ENCODE measurements at places on chromosomes 11 and 22.

GRCh38 chr11:11265994-11266606 lies 87.0 kb downstream of the CSNK2A3 start:
- peak; percentile 74 for DNase-seq

- no peak for DNase-seq
These were observed 25.4 kb upstream of the SMTN start for GRCh38 chr22:31055635-31056159.

- DNase-seq = no peak
These were observed 5.1 kb upstream of the SYCE3 start for GRCh38 chr22:50567721-50568252.

DNA sequence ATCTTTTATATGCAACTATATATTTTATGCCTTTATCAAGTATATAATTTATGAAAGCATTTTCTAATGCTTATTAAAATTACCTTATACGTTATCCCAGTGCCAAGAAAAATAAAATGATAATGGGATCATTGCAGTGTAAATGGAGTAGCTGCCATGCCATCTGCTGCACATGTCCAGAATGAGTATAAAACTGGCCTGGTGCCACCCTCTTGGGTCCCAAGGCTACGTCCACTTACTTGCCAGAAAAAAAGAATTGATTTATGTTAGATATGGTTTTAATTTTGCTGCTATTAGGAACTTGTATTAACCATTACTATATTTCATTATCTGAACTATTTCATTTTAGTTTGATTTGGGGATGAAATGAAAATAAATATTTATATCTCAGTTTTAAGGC lies 1127.1 kb upstream of the CNTN5 start:
- DNase-seq = no peak

DNA sequence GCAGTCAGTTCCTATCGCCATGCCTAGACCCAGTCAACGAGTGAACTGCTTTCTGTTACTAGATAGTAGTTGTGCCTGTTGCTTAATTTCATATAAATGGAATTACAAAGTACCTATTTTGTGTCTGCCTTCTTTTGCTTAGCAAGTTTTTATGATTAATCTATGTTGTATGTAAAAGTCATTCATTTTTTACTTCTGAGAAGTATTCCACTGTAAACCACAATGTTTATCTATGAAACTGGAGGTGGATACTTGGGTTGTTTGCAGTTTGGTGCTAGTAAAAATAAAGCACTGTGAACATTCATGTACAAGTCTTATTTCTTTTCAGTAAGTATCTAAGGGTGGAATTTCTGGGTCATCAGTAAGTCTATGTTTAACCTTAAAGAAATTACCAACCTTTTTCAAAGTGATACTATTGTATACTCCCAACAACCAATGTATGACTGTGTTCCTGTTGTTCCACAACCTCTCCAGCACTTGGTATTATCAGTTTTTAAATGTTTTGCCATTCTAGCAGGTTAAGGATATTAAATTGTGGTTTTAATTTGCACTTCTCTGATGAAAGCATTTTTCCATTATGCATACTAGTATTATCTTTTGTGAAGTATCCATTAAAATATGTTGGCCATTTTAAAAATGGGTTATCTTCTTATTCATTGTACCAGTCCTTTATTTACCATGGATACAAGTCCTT lies 68.2 kb downstream of the DNAJC24 start:
- no peak for DNase-seq

DNA sequence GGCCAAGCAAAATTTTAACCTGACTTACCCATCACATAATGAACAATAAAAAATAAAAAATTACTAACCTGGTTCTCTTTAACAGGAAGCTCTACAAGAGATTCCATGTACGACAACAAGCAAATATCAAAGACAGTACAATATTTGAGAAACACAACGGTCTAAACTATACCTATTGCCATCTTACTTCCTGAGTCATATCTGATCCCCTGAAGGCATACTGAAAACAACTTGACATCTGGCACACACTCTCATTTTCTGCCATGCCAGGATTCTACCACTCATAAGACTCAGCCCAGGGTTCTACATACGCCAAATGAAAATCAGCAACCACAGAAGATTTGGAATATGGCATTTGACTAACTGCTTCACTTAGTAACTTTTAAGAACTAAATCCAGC lies 13.8 kb downstream of the DENND5A start:
- no peak for DNase-seq

DNA sequence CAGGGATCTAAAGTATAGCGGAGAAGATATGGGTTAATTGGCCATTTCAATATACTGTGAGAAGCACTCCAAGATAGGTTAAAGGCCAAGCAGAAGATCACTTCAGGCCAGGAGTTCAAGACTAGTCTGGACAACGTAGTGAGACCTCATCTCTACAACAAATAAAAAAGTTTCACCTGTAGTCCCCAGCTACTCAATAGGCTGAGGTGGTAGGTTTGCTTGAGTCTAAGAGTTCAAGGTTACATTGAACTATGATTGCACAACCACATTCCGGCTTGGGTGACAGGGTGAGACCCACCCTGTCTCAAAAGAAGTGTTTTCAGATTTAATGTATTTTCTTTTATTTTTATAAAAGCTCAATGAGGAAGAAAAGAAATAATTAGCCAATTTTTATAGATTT lies 25.4 kb downstream of the PATL1 start:
- DNase-seq = no peak

- DNase-seq = peak; percentile 58
These were observed 26.8 kb upstream of the RAG1 start for GRCh38 chr11:36540998-36541397.

- DNase-seq = no peak
These were observed 287.6 kb downstream of the FAT3 start for GRCh38 chr11:92512204-92512569.

- DNase-seq = no peak
These were observed 95.9 kb downstream of the TIMP3 start for GRCh38 chr22:32897400-32897799.

DNA sequence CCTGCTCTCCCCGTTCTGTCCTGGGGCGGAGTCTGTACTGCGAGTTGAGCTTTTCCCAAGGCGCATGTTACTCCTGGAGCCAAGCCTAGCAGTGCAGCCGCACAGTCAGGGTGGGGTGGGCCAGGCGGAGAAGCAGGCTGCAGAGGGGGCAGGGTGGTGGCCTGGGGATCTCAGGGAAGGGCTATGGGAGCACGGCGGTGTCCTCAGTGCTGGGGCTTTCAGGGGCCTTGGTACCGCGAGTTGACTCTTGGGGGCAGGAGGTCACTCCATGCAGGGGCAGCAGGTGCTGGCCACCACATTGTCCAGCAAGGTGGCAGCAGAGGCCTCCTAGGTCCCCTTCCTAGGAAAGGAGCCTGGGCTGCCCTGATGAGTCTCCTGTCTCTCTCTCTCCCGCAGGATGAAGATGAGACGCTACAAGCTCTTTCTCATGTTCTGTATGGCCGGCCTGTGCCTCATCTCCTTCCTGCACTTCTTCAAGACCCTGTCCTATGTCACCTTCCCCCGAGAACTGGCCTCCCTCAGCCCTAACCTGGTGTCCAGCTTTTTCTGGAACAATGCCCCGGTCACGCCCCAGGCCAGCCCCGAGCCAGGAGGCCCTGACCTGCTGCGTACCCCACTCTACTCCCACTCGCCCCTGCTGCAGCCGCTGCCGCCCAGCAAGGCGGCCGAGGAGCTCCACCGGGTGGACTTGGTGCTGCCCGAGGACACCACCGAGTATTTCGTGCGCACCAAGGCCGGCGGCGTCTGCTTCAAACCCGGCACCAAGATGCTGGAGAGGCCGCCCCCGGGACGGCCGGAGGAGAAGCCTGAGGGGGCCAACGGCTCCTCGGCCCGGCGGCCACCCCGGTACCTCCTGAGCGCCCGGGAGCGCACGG lies 14.9 kb upstream of the MIEF1 start:
- no peak for DNase-seq

GRCh38 chr11:1896923-1897322 lies 5.2 kb upstream of the PRR33 start:
- DNase-seq = no peak

GRCh38 chr11:72624496-72625201 lies 49.6 kb downstream of the PDE2A start:
- no peak for DNase-seq

GRCh38 chr11:60504219-60504905 lies 10.8 kb upstream of the MS4A13 start:
- peak; percentile 14 for DNase-seq

GRCh38 chr11:74154620-74155281 lies 16.1 kb downstream of the C2CD3 start:
- DNase-seq = no peak

DNA sequence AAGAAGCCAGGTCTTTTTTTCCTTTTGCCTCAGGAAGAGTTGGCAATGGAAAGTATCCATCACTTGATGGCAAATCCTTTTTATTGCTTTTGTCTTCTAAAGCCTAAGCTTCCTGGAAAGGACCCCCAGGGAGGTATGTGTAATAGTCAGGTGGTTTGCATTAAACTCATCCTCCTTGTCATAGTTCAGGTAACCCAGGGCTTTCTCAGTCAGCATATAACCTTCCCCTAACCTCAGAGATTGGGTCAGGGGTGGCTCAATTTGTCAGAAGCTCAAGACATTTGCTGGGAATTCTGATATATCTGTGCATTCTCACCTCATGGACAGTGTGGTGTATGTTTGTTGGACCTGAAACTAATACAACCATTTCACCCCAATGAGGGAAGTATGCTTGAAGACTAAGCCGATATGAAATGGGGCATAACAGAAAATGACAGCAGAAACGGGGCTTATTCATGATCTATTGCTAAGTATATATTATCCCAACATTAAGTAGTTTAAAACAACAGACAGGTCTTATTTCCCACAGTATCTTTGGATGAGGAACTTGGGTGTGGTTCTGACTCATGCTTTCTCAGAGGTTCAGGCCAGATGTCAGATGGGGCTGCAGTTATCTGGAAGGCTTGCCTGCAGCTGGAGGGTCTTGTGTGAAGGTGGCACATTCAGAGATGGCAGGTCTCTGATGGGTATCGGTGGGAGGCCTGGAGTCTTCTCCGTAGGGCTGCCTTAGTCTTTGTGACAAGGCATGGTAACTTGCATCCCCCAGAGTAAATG lies 135.8 kb upstream of the SPON1 start:
- DNase-seq = no peak

- no peak for DNase-seq
These were observed 19.1 kb downstream of the TAB1 start for GRCh38 chr22:39418696-39419095.

- DNase-seq = no peak
These were observed 147.8 kb downstream of the COMMD9 start for GRCh38 chr11:36141196-36141953.

DNA sequence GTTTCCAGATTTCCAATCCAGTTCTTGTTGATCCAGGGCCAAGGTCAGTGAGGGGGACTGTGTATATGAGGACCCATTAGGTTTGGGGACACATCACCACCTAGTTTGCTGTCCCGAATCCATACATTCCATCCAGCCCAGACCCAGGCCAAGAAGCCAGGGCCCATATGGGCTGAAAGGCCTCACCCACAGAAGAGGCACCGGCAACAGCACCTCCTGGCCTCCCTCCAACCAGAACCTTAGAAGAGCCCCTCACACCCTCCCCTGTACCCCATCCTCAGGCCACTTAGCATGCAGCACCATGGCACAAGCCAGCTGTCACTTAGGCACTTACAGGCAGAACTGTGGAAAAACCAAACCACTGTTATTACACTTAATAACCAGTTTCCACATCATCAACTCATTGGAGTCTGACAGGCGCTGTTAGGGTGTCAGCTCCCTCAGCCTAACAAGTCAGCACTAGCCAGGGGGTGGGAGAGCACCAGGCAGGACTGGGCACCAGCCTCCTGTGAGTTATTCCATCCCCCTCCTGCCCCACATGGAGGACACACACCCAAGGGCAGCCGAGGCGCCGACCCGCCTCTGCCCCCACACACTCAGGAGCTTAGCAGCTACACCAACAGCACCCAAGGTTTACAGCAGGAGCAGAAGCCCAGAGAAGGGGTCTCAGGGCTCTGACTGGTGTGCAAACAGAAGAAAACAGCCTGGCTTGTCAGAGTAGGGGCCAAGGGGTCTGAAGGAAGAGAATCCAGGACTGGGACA lies 132.0 kb downstream of the BUD13 start:
- DNase-seq = no peak

GRCh38 chr11:70689764-70690163 lies 291.4 kb downstream of the CTTN start:
- no peak for DNase-seq

DNA sequence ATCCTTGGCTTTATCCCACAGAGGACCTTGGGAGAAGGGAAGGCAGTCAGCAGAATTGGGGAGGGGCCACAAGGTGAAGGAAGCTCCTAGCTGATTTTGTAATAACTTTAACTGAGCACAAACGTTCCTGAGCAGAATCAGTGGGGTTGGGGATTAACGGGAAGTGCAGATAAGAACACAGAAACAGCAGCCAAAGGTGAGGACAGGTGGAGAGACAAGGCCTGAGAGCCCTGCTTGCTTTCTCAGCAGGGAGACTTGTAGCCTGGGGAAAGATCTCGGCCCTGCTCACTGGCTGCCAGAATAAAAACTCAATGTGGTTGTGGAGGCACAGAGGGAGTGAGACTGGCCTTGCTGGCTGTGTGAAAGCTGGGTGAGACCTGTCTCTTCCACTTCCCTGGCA lies 265.2 kb upstream of the FAT3 start:
- DNase-seq = no peak

DNA sequence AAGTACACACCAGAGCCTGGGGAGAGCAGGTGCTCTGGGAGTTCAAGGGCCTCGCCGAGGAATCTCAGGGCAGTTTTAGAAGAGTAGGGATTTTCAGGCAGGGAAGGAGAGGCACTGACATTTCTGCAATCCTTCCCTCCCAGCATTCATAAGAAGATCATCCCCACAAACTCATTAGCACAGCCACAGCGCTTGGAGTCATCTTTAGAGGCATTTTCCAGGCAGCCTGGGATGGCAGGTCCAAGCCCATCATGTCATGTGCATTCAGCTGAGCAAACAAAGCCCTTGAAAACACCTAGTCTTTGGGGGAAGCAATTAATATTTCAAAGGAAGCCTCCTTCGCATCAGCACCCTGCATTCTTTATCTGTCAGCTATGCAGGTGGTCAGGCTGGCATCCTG lies 43.8 kb downstream of the MAP6 start:
- DNase-seq = no peak

- DNase-seq = no peak
These were observed 746 bp downstream of the CTNND1 start for GRCh38 chr11:57762235-57762861.

DNA sequence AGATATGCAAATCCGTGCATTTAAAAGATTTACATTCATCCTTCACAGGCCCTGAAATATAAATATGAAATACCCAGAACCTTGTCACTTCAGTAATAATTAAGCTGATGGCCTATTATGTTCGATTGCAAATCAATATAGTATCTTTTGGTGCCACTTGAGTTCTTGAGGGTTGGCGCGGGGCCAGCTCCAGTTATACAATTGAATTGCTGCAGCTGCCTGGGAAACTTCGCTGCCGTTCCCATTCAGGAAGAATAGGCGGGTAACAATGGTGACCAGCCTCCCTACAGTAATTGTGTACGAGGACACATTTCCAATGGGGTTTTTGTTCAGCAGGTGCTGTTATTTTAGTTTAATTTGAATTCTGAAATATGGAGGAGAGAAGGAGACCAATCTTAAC lies 451.2 kb downstream of the INSC start:
- no peak for DNase-seq

Measured in activated CD8-positive, alpha-beta T cell treated with anti-CD3 and anti-CD28 coated beads for 36 hours (primary cell).